ENCODE measurements at places on chromosomes 13 and 19. TPM values are rescaled to one million over a fixed set of nuclear protein-coding genes. Genes with fewer than 3 reads are reported as not detected.

ICAM1 gene
- total RNA-seq: 4.9 TPM

PRTN3 gene
- not detected for total RNA-seq

CILP2 gene
- total RNA-seq: under 0.01 TPM

PPM1N gene
- 2.1 TPM for total RNA-seq

GPR4 gene
- total RNA-seq: 0.99 TPM

FCHO1 gene
- total RNA-seq: 0.68 TPM

KLHL1 gene
- total RNA-seq: not detected

PCP2 gene
- total RNA-seq: not detected

PSG1 gene
- total RNA-seq: not detected

UBE2L5 gene
- not detected for total RNA-seq

ZNF578 gene
- 5.9 TPM for total RNA-seq

AZU1 gene
- total RNA-seq: not detected

CEACAM19 gene
- 4.9 TPM for total RNA-seq

SAMD1 gene
- total RNA-seq: 12.4 TPM

CGB2 gene
- not detected for total RNA-seq

INTS6 gene
- total RNA-seq: 34.9 TPM

PGLYRP1 gene
- not detected for total RNA-seq

ANKRD24 gene
- 1.5 TPM for total RNA-seq

TDRD12 gene
- 0.25 TPM for total RNA-seq

TJP3 gene
- total RNA-seq: not detected

SLAIN1 gene
- 2.7 TPM for total RNA-seq

ERICH6B gene
- total RNA-seq: not detected

MBD3L2 gene
- not detected for total RNA-seq

SHC2 gene
- 0.13 TPM for total RNA-seq

SIGLEC12 gene
- total RNA-seq: not detected

CATSPERD gene
- not detected for total RNA-seq

TNFSF13B gene
- 9.0 TPM for total RNA-seq

CBARP gene
- total RNA-seq: 1.2 TPM

TMEM59L gene
- 4.0 TPM for total RNA-seq

FAM83E gene
- 0.25 TPM for total RNA-seq

FBXL3 gene
- 63.9 TPM for total RNA-seq

HAUS8 gene
- 3.6 TPM for total RNA-seq

FGF9 gene
- under 0.01 TPM for total RNA-seq

ENOX1 gene
- 1.2 TPM for total RNA-seq

KLK4 gene
- not detected for total RNA-seq

FUT3 gene
- not detected for total RNA-seq

ZNF541 gene
- total RNA-seq: 0.13 TPM

PNMA8A gene
- total RNA-seq: 4.8 TPM

SBNO2 gene
- 58.7 TPM for total RNA-seq

FUT1 gene
- 0.25 TPM for total RNA-seq

ATP8B3 gene
- total RNA-seq: 2.7 TPM

MAP3K10 gene
- 7.3 TPM for total RNA-seq

TMEM91 gene
- total RNA-seq: 4.2 TPM

DAND5 gene
- 0.13 TPM for total RNA-seq

HS6ST3 gene
- under 0.01 TPM for total RNA-seq

CKM gene
- total RNA-seq: not detected

ZNF667 gene
- 3.2 TPM for total RNA-seq

POU2F2 gene
- 0.13 TPM for total RNA-seq

TNFAIP8L1 gene
- total RNA-seq: 2.4 TPM

SULT2B1 gene
- total RNA-seq: not detected

IL11 gene
- 1.1 TPM for total RNA-seq

RNF17 gene
- not detected for total RNA-seq

MYPOP gene
- total RNA-seq: 0.53 TPM

SPRED3 gene
- 6.9 TPM for total RNA-seq

FCGBP gene
- 0.13 TPM for total RNA-seq

KCNC3 gene
- total RNA-seq: under 0.01 TPM

LYL1 gene
- 0.87 TPM for total RNA-seq
